ENCODE measurements at places on chromosomes 7 and 10.

- DNase-seq = no peak
Measured at GRCh38 chr10:125018576-125019143, 76.7 kb downstream of the ZRANB1 start.

DNA sequence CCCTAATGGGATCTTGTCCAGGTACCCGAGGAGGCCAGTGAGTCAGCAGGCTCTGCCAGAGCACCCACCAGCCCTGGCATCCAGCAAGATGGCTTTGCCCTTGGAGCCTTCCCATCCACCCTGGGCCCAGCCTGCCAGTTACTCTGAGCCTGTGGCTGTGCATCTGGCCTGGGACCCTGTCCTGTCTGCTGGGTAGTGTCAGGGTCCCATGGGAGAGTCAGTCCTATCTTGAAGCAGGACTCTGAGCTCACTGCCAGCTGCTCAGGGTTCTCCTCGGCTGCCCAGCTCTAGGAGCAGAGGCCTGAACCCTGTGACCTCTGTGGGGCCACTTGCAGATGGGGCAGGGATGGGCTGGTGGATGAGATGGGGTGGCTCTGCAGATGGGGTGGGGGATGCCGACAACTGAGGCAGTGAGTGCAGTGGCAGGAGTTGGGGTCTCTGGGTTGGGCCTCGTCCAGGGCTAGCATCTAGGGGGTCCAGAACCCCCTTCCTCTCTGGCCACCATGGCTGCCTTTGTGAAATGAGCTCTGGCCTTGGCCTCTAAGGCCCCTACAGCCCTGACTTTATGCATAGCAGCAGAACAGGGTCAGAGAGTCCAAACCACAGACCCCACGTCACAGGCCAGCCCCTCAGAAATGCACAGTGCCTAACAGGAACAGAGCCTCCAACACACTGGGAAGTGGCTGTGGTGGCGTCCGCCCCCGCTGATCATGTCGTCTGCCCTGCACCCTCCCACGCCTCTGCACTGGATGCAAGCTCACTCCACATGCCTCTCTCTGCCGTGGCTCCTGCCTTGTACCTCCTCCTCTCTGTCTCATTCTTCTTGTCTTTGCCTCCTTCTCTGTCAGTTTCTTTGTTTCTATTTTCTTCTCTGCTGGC is 88.1 kb upstream of the RET start:
- DNase-seq = no peak

GRCh38 chr10:28219251-28219650 is 83.6 kb downstream of the MPP7 start:
- no peak for DNase-seq

DNA sequence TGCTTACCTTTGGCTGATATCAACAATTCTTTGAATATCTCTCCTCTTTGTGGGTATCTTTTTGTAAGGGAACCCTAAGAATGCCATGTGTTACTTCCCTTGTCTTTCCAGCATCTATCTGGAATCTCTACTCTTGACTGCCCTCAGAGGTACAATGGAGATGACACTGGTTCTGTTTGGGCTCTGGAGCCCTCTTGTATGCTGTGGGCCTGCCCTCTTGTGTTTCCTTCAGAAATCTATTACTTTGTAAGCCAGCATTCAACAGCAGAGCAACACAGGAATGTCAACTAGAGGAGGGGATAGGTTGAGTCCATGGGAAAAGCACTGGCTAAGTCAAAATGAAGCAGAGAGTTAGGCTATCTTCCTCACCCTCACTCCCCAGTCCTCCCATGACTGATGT is 142.3 kb downstream of the XPNPEP1 start:
- DNase-seq = no peak

GRCh38 chr10:112552593-112553110 is 105.6 kb downstream of the VTI1A start:
- DNase-seq = no peak

GRCh38 chr10:121668314-121669027 is 70.2 kb upstream of the FGFR2 start:
- no peak for DNase-seq

DNA sequence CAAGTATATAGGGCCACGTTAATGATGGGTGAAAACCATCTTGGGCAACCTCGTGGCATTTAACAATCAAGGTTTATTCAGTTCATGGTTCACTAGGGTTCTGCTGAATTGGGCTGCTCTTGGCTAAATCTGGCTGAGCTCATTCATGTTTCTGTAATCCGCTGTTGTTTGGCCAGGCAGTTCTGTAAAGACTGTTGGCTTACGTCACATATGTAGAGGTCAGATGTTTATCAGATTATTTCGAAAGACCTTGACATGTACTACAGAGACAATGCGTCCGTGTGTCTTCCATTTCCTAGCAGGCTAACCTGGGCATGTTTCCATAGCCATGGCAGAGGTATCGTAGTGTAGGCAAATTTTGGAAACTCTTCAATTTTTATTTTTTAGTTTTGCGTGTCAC is 190.0 kb upstream of the ZWINT start:
- no peak for DNase-seq

- no peak for DNase-seq
Measured at GRCh38 chr7:9030976-9031375, 597.6 kb downstream of the NXPH1 start.

GRCh38 chr10:79404231-79404609 is 41.2 kb downstream of the ZCCHC24 start:
- no peak for DNase-seq

- DNase-seq = no peak
Measured at GRCh38 chr10:71316056-71316785, 2.8 kb upstream of the SLC29A3 start.

DNA sequence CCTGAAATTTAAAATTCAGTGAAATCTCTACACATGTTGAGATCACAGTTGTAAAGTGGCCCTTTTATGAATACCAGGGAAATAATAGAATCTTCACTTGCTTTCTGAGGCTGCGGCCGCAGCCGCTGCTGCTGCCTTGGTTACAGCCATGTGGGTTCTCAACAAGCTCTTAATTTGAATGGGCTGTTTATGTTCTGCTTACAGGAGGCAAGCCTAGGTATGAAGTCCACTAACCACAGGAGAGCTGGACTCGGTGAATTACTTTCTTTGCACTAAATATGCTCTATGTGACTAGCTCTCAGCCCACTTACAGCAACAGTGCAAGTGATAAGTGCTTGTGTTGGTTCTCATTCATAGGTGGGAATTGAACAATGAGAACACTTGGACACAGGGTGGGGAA is 410.8 kb downstream of the SFMBT2 start:
- no peak for DNase-seq

GRCh38 chr7:126780993-126781392 is 471.7 kb downstream of the GRM8 start:
- DNase-seq = no peak

DNA sequence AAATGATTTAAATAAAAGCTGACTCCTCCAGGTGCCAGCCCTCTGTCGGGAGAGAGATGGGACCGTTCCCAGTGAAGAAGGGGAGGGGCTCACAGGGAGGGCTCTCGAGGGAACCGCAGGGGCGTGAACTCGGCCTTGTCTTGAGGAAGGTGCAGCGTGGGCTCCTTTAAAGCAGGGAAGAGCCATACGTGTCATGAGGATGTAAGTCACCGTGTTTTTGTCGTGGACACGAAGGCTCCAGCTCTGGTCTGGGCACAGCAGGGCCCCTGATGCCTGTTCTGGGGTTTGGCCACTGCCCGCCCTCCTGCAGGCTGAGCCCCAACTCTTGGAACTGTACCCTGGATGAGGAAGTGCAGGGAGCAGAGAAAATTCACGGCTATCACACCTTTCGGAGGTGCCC is 45.0 kb downstream of the JAKMIP3 start:
- no peak for DNase-seq

DNA sequence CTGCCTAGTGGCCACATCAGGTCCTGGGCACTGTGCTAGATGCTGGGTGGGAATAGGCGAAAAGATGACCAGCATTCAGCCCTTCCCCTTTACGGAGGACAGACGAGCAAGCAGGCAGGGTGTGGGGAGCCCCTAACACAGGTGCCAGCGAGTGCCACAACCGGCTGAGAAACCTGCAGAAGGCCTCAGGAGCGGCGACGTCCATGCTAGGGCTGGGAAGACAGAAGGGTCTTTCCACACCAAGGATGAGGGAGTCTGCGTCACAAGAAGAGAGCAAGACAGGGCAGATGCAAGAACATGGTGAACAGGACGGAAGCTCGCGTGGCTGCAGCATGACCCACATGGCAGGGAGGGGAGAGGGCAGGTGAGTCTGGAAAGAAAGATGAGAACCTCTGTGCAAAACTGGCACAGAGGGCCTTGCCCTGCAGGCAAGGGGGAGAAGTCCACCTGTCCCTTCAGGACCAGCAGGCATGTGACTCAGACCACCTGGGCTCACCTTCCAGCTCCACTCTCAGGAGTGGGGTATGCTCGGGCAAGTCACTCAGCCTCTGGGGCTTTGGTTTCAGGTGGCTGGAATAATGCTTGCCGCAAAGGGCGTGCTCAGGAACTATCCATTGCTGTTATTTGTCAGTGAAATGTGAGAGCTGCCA is 36.6 kb downstream of the KCNH2 start:
- no peak for DNase-seq

DNA sequence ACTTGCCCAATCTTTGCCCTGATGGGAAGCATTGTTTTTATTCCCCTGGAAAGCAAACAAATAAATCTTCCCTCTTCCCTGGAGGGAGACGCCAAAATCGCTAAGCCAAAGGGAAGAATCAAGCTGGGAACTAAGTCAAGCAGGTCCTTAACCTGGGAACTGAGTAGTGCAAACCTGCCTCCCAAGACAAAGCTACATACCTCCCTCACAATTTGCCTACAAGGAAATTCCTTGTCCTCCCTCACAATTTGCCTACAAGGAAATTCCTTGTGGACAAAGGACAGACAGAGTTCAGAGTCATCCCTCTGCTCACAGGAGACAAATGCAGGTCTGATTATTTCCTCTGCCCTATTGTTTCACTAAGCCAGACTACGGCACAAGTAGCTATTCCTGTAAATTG is 50.5 kb downstream of the SPOCK2 start:
- DNase-seq = no peak

DNA sequence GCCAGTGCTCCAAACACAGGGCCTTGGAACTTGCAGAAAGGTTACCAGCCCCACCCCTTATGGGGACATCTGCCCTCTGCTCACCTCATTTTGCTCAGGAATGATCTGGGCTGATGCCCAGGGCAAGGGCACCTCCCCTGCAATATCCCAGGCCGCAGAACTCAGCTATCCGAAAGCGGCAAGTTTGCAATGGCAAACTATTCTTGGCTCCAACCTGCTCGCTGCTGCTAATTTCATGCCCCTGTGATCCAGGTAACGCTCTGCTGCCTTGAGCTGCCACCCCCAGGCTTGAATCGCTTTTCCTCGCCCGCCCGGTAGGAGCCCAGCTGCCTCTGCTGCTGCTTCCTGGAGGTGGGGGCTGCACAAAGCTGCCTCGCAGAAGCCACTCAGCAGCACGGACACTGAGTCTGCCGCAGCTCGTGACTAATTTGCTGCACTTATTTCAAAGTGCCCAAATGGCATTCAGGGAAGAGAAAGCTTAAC is 18.2 kb downstream of the SLC29A3 start:
- DNase-seq = no peak

Data from stimulated activated CD4-positive, alpha-beta T cell treated with anti-CD3 and anti-CD28 coated beads, Interleukin-2, amount 100 ng/mL, for 48 hours (primary cell).